ENCODE measurements at places on chromosomes 16 and 17.

- H3K4me3 ChIP-seq, result no peak overlapping the region
- peaks cover 35% of the 10 kb centered on the region for H3K4me1 ChIP-seq
- no peak overlapping the region for H3K27ac ChIP-seq
- DNase-seq, result no peak
- no peaks in the 10 kb centered on the region for H3K27me3 ChIP-seq
Measured at GRCh38 chr17:75773121-75773807, 8.3 kb upstream of the GALK1 start.

DNA sequence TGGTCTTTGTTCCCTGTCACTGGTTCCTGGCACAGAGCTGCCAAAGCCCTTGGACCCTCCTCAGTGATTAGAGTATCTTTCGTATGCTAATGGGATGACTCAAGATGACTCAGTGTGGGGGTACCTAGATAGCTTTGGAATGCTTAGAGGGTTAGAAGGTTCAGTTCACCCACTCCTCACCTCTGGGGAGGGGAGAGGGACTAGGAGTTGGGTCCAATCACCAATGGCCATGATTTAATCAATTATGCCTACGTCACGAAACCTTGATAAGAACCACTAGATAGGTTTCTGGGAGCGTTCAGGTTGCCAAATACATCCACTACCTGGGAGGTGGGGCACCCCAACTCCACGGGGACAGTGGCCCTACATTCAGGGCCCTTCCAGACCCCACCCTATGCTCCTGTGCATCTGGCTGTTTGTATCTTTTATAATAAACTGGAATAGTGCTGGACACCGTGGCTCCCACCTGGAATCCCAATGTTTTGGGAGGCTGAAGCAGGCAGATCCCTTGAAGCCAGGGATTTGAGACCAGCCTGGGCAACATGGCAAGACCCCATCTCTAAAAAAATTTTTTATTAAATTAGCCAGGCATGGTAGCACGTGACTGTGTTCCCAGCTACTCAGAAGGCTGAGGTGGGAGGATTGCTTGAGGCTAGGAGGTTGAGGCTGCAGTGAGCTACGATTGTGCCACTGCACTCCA lies 29.2 kb upstream of the LITAF start:
- no peak overlapping the region for H3K4me3 ChIP-seq
- peaks cover 17% of the 10 kb centered on the region for H3K27me3 ChIP-seq
- DNase-seq, result no peak
- no peaks in the 10 kb centered on the region for H3K36me3 ChIP-seq
- H3K4me1 ChIP-seq, result peaks cover 10% of the 10 kb centered on the region

DNA sequence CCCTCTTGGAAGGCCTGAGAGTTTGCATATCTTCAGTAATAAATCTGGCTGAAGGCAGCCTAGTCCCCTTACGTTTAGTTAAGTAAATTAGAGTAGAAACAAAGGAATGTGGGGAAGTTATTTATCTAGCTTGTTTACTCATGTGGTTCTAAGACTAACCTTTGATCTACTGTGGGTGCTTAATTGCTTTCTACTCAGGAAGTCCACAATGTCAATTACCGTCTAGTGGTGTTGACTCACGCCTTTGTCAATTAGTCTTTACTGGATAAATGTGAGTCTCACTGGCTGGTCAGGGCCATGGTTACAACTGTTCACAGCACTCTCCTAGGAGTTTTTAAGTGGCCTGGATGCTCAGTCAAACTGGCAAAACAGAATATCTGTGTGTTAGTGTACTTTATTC lies 2338.4 kb downstream of the TP53TG3F start:
- H3K36me3 ChIP-seq, result no peaks in the 10 kb centered on the region
- no peak overlapping the region for H3K27ac ChIP-seq
- DNase-seq, result no peak
- H3K27me3 ChIP-seq, result peaks cover 3% of the 10 kb centered on the region
- no peak overlapping the region for H3K4me3 ChIP-seq

GRCh38 chr17:5785338-5785737 lies 201.0 kb upstream of the NLRP1 start:
- no peak overlapping the region for H3K4me3 ChIP-seq
- H3K36me3 ChIP-seq, result no peaks in the 10 kb centered on the region
- H3K27ac ChIP-seq, result no peak overlapping the region

DNA sequence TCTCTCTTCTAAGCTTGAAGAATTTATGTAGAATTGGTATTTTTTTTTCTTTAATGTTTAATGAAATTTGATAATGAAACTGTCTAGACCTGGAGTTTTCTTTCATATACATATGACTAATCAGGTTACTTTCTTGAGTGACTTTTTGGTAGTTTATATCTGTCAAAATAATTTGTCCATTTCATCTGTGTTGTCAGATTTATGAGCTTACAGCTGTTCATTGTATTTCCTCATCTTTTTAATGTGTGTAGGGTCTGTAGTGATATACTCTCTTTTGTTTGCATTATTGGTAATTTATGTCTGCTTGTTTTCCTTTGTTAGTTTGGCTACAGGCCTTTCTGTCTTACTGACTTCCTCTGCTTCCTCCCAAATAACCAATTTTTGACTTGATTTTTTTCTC lies 55.7 kb downstream of the TAOK1 start:
- no peak overlapping the region for H3K27ac ChIP-seq
- DNase-seq, result no peak
- no peaks in the 10 kb centered on the region for H3K27me3 ChIP-seq
- no peaks in the 10 kb centered on the region for H3K36me3 ChIP-seq

DNA sequence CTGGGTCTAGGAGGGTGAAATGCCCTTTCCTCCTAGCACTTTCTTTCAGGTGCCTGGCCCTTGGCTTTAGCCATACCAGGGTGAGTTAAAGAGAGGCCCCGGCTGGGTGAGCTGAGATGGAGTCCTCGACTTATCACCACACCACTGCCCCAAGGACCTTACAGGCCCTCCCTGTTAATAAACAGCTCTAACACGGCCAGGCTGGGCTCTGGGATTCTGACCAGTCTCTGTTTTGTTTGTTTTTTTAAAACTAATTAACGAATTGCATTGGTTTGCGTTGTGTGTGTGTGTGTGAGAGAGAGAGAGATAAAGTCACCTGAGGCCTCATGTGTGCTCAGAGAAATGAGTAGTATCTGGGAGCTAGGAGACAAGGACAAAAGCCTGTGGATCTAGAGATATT lies 14.3 kb downstream of the MYL4 start:
- H3K4me3 ChIP-seq, result no peak overlapping the region
- H3K4me1 ChIP-seq, result peaks cover 65% of the 10 kb centered on the region
- no peaks in the 10 kb centered on the region for H3K36me3 ChIP-seq
- H3K27me3 ChIP-seq, result no peaks in the 10 kb centered on the region
- H3K27ac ChIP-seq, result peak overlapping the region; percentile 93
- no peak for DNase-seq

GRCh38 chr16:70257391-70257790 lies 5.7 kb upstream of the EXOSC6 start:
- H3K4me1 ChIP-seq, result peaks cover 10% of the 10 kb centered on the region
- H3K36me3 ChIP-seq, result peaks cover 100% of the 10 kb centered on the region
- no peaks in the 10 kb centered on the region for H3K27me3 ChIP-seq
- H3K4me3 ChIP-seq, result no peak overlapping the region
- DNase-seq, result no peak

DNA sequence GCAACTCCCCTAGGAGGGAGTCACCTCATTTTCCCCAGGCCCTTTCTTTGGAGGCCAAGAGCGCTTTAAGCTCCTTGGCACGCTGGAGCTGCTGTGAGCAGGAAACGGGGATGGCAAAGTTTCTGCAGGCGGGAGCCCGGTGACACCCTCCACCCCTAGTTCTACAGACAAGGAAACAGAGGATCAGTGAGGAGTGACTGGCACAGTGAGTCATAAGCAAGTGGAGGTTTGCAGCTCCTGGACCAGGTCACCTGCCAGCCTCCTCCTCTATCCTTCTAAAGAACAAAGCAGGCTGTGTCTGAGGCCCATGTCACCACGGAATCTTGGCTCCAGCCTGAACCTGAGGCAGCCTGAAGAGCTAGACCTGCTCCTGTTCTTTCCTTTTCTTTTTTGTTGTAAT lies 141.9 kb downstream of the TMEM132E start:
- H3K4me3 ChIP-seq, result no peak overlapping the region
- no peaks in the 10 kb centered on the region for H3K4me1 ChIP-seq
- DNase-seq, result no peak
- H3K27me3 ChIP-seq, result peaks cover 56% of the 10 kb centered on the region

DNA sequence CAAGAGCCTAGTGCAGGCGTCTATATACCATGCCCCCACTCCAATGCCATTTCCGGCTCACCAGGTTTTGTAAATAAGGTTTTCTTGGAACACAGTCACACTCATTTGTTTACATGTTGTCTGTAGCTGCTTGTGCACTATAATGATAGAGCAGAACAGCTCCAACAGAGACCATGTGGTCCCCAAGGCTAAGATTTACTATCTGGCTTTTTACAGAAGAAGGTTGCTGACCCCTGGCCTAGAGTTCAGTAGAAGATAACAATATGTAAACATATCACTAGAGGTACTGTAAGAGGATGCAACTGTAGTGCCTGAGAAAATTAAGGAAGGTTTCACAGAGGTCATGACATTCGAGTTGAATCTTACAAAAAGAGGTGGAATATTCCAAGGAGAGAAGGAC lies 66.3 kb downstream of the CACNG1 start:
- H3K4me3 ChIP-seq, result no peak overlapping the region
- H3K36me3 ChIP-seq, result peaks cover 77% of the 10 kb centered on the region
- H3K4me1 ChIP-seq, result peaks cover 11% of the 10 kb centered on the region
- H3K27me3 ChIP-seq, result no peaks in the 10 kb centered on the region
- no peak for DNase-seq
- no peak overlapping the region for H3K27ac ChIP-seq

- no peak for DNase-seq
- no peaks in the 10 kb centered on the region for H3K36me3 ChIP-seq
- H3K4me3 ChIP-seq, result no peak overlapping the region
- H3K27ac ChIP-seq, result no peak overlapping the region
- H3K4me1 ChIP-seq, result peaks cover 14% of the 10 kb centered on the region
Measured at GRCh38 chr17:2718150-2718938, 6.8 kb upstream of the CLUH start.

GRCh38 chr17:29909236-29910003 lies 20.6 kb downstream of the SSH2 start:
- no peak for DNase-seq
- no peaks in the 10 kb centered on the region for H3K27me3 ChIP-seq
- no peak overlapping the region for H3K27ac ChIP-seq
- H3K4me3 ChIP-seq, result no peak overlapping the region
- H3K4me1 ChIP-seq, result peaks cover 26% of the 10 kb centered on the region

DNA sequence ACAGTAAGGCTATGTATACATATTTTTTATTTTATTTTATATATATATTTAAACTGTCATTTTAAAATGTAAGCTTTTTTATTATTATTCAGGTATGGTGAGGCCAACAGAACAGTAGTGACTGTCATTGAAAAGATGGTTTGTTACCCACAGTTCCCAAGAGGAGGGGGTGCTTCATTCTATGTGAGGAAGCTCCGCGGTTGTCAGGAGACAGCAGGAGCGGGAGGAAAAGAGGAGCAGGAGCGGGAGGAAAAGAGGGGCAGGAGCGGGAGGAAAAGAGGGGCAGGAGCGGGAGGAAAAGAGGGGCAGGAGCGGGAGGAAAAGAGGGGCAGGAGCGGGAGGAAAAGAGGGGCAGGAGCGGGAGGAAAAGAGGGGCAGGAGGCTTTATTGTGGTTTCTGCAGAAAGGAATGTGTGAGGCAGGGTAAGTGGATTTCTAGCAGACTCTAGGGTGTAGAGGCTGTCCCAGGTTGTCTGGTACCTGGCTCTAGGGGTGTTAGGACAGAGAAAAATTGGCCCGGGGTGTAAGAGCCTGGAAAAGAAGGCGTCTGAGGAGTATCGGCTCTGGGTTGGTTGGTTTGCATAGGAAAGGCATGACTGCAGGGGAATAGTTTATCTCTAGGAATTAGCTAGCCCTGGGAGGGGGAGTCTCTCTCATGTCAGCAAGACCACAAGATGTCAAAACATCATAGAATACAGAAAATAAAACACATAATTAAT lies 64.0 kb downstream of the GP2 start:
- H3K4me3 ChIP-seq, result no peak overlapping the region
- no peak for DNase-seq
- H3K27ac ChIP-seq, result no peak overlapping the region
- H3K36me3 ChIP-seq, result no peaks in the 10 kb centered on the region
- H3K4me1 ChIP-seq, result no peaks in the 10 kb centered on the region

GRCh38 chr17:50905460-50905803 lies 39.3 kb upstream of the TOB1 start:
- peaks cover 52% of the 10 kb centered on the region for H3K4me1 ChIP-seq
- peak overlapping the region; percentile 91 for H3K27ac ChIP-seq
- no peaks in the 10 kb centered on the region for H3K36me3 ChIP-seq
- DNase-seq, result no peak
- no peaks in the 10 kb centered on the region for H3K27me3 ChIP-seq

- H3K4me1 ChIP-seq, result peaks cover 28% of the 10 kb centered on the region
- DNase-seq, result no peak
Measured at GRCh38 chr17:8846768-8847211, 20.7 kb downstream of the PIK3R6 start.

GRCh38 chr17:7853691-7854038 lies 1.2 kb upstream of the TMEM88 start:
- DNase-seq, result no peak
- peaks cover 48% of the 10 kb centered on the region for H3K36me3 ChIP-seq
- no peaks in the 10 kb centered on the region for H3K27me3 ChIP-seq
- H3K4me3 ChIP-seq, result peak overlapping the region; percentile 86

DNA sequence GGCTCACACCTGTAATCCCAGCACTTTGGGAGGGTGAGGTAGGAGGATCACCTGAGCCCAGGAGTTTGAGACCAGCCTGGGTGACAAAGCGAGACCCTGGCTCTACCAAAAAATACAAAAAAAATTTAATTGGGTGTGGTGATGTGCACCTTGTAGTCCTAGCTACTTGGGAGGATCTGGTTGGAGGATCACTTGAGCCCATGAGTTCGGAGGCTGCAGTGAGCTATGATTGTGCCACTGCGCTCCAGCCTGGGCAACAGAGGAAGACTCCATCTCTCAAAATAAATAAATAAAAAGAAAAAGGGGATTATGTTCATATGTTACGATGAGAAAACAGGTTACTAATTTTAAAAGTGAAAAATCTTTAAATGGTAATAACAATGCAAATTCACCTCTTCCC lies 996 bp downstream of the MLKL start:
- H3K27ac ChIP-seq, result peak overlapping the region; percentile 92
- H3K4me1 ChIP-seq, result peaks cover 42% of the 10 kb centered on the region
- peaks cover 8% of the 10 kb centered on the region for H3K36me3 ChIP-seq
- H3K27me3 ChIP-seq, result no peaks in the 10 kb centered on the region
- DNase-seq, result no peak

DNA sequence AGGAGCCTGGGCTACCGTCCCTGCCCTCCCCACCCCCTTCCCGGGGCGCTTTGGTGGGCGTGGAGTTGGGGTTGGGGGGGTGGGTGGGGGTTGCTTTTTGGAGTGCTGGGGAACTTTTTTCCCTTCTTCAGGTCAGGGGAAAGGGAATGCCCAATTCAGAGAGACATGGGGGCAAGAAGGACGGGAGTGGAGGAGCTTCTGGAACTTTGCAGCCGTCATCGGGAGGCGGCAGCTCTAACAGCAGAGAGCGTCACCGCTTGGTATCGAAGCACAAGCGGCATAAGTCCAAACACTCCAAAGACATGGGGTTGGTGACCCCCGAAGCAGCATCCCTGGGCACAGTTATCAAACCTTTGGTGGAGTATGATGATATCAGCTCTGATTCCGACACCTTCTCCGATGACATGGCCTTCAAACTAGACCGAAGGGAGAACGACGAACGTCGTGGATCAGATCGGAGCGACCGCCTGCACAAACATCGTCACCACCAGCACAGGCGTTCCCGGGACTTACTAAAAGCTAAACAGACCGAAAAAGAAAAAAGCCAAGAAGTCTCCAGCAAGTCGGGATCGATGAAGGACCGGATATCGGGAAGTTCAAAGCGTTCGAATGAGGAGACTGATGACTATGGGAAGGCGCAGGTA lies 762 bp downstream of the CDK12 start:
- no peaks in the 10 kb centered on the region for H3K36me3 ChIP-seq
- no peaks in the 10 kb centered on the region for H3K27me3 ChIP-seq
- no peak for DNase-seq
- H3K27ac ChIP-seq, result peak overlapping the region; percentile 97

Measured in left ventricle myocardium inferior (tissue), 1 donor.